Activated CD4-positive, alpha-beta memory T cell treated with anti-CD3 and anti-CD28 coated beads, Interleukin-2, amount 10 ng/mL, durations not matched to agents 7 days and 5 days (primary cell): ENCODE measurements at places on chromosomes 1 and 21.
A peak's percentile ranks its signal among the peaks of the same experiment; 100 is the strongest.

- no peak for DNase-seq
Observed at GRCh38 chr1:109398343-109399225, 866 bp upstream of the SORT1 start.

DNA sequence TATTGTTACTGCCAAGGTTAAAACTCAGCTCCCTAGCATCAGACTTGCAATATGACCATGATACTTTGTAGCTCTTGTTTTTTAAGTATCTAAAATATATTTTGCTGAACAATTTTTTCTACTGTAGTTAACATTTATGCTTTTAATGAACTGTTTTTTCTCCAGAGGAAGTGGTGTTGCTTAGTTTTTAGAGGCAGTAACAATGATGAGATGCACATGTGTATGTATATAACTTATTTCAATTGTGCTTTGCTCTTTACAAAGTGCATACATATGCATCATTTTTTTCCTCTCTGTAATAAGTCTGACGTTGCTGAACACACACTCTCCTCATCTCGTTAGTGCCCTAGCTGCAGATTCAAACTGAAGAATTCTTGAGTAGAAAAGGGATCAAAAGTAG is 418.8 kb downstream of the ZP4 start:
- DNase-seq, result no peak

GRCh38 chr21:26025536-26026512 is 144.7 kb downstream of the APP start:
- no peak for DNase-seq

- DNase-seq, result no peak
Observed at GRCh38 chr1:9597361-9598315, 8.9 kb downstream of the TMEM201 start.

GRCh38 chr1:147238053-147238902 is 4.2 kb upstream of the CHD1L start:
- no peak for DNase-seq

- DNase-seq, result no peak
Observed at GRCh38 chr1:223731133-223731770, 18.9 kb downstream of the CAPN2 start.

- DNase-seq, result no peak
Observed at GRCh38 chr1:1299686-1300351, 7.9 kb downstream of the ACAP3 start.

GRCh38 chr1:205777994-205778393 is 2.7 kb upstream of the RAB29 start:
- no peak for DNase-seq

GRCh38 chr1:17075470-17076255 is 21.8 kb upstream of the SDHB start:
- peak; percentile 44 for DNase-seq

GRCh38 chr21:42401820-42402251 is 1.9 kb upstream of the UBASH3A start:
- DNase-seq, result no peak

DNA sequence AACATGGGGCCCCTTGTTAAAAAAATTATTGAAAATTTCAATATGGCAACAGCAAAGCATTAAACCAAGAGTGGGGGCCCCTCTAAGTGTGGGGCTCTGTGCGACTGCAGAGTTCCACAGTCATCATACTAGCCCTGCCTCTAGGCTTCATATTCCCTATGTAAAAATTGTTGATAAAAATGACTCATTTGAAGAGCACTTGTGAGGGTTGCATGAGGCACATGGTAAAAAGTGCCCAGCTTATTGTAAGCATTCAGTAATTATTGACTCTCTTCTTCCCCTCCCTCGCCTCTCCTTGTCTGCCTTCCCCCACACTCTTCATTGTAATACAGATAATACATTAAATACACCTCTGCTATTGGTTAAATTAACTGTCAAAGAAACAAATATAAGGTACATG is 86.7 kb upstream of the PTBP2 start:
- no peak for DNase-seq

DNA sequence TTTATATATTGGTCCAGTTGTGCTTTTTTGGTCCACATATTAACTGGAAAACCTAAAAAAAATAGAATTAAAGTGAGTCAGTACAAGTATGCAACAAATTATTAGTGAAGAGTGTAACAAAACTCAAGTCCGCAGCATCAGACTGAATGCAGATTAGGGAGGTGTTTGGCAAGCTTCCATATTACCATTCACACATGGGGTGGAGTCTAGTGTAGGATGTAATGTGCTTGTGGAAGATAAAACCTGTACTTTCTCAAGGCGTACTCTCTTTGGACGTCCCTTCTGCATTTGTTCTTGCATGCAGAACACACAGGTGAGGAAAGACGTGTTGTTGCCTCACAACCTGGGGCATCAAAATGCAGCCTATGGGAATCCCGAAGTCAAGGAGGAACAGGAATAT is 668.7 kb downstream of the MRPL39 start:
- no peak for DNase-seq

GRCh38 chr1:93171549-93172034 is 8.6 kb downstream of the TMED5 start:
- no peak for DNase-seq
